ENCODE measurements at places on chromosomes 16 and 17. TPM values are rescaled to one million over a fixed set of nuclear protein-coding genes. Genes with fewer than 3 reads are reported as not detected.

DNA sequence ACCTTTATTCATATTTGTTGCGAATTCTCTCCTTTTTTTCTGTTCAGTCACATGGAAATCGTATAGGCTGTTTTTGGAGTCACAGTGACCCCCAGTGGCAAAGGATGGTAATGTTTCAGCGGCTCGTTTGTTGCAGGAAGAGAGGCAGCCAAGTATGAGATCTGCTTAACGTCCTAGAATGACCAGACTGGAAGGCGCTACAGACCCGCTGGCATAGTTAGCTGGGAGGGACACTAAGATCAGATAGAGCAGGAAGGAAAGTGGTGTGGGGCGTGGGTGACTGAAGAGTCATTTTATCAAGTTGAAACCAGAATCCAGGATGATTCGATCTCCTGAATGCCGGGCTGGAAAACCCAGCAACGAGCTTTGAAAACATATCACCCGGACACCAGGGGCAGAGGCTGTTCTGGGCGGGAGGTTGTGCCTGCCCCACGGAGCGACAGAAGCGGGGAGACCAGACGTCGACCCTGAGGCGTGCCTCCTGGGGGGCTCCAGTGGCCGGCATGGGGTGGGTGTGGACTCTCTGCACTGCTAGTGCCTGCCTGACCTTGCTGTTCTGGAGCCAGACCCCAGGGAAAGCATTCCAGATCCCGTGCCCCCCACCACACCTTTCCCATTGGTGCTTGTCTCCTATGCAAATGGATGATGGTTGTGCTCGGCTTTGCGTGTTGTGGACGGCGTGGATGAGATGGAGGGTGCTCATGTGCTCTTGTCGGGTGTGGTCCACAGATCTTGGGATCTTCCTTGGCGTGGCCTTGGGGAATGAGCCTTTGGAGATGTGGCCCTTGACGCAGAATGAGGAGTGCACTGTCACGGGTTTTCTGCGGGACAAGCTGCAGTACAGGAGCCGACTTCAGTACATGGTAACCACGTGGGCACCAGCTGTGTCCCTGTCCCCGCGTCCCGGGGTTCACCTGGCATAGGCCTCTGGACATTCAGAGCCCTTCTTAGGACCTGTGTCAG, 7.7 kb downstream of the IL34 start:
- DNase-seq: peak; percentile 80

GRCh38 chr17:8382052-8382879, 727 bp downstream of the RPL26 start:
- DNase-seq: no peak

GRCh38 chr17:70750983-70751382, 581.7 kb downstream of the KCNJ2 start:
- DNase-seq: no peak

GRCh38 chr17:59830007-59830630, 62.6 kb downstream of the TUBD1 start:
- no peak for DNase-seq

GRCh38 chr16:53732296-53732929, 28.5 kb downstream of the FTO start:
- DNase-seq: no peak

CDH13 gene
- total RNA-seq: 172 TPM

Data from heart left ventricle (tissue), 16 donors.